ENCODE measurements at places on chromosomes 2 and 18.

GRCh38 chr2:29844713-29845326 is 76.6 kb downstream of the ALK start:
- DNase-seq, result no peak

- DNase-seq, result peak; percentile 83
Measured at GRCh38 chr2:113282747-113283533, 4.2 kb upstream of the PAX8 start.

GRCh38 chr2:143828763-143829537 is 691.0 kb downstream of the ZEB2 start:
- DNase-seq, result no peak

DNA sequence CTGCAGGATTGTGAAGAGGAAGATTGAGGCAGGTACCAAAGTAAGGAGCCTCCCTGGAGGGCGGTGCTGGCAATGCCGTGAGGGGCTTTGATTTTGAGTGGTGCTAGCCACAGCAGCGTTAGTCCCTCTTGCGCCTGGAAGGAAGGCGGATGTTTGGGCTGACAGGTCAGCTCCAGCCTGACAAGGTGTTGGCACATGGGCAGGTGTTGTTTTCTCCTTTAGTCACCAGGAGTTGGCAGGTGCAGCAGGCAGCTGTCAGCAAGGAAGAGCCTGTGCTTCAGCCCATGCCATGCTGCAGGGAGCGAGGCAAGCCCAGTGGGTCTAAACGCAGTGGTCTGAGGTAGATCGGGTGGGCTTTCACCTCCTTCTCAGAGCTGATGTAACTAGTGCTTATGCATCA is 8.5 kb downstream of the SEC11C start:
- DNase-seq, result peak; percentile 77

DNA sequence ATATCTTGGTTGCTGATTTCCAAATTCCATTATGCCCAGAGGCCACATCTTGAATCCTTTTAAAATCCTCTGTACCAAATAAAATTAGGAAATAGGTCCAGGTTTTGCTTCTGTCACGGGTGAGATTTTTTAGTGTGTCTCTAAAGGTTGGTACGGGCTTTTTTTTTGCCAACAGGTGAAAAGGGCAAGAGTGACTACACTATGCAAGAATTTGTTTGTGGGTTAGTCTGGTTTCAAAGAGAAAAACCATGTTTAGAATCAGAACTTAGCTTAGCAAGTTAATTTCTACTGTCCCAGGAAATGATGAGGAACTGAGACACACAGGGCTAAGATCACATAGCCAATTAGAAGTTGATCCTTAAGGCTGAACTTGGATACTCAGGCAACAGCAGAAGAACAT is 41.7 kb downstream of the POLR1A start:
- no peak for DNase-seq

GRCh38 chr2:105104208-105104731 is 66.4 kb downstream of the MRPS9 start:
- no peak for DNase-seq

DNA sequence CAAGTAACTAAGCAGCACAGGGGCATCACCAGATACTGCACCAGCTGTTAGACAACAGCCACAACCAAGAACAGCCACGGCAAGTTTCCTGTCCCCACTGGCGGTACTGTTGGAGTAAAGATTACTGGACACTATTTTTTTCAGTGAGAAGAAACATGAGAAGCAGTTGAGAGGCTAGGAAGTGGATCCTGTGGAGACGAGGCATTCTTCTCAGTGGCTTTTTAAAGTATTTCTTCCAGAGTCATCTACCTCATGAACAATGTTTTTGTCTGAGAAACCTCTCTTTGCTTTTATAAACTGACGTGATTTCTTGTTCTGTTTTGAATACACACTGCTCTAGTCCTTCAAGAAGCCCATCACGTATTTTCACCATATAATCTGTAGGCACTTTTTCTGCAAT is 18.8 kb downstream of the TM4SF20 start:
- no peak for DNase-seq

DNA sequence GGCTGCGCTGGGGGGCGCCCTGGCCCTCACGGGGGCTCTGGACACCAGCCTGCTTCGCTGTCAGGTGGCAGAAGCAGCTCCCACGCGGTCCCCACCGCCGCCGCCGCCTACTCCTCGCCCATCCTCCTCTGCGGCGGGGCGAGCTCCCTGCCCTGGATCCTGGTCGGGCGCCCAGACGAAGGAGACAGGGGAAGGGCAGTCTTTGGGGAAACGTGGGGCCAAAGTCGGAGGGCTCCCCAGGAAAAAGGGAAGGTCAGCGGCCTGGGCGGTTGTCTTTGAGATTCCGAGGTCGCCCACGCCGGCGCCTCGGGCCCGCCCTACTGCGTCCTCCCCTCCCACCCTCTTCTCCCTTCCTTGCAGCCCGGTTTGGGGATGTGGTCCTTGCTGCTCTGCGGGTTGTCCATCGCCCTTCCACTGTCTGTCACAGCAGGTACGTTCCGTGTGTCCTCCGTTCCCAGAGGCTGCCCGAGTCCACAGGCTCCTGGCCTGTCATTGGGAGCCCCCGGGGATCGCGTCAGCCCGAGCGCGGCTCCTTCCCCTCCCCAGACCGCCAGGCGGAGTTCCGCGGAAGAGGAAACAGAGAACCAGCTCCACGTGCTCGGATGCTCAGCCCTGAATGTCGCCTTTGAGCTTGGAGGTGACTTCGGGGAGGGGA is 800 bp downstream of the IL1RL2 start:
- peak; percentile 35 for DNase-seq

DNA sequence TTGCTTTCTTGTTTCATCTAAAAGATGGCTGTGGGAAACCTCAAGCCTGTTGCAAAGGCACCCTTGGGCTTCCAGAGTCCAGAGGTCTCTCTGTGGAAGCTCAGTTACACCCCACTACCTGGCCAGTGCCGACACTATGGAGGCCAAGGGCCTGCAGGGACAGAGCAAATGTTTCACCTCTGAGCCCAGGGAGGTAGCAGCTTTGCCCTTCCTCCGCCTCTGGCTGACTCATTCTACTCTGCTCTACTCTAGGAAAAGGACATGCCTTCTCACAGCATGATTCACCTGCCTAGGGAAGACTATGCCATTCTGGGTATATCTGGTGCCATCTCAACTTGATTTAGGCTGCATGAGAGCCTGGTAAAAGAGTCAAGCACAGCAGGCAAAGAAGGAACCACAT is 12.2 kb downstream of the MYOM1 start:
- no peak for DNase-seq

DNA sequence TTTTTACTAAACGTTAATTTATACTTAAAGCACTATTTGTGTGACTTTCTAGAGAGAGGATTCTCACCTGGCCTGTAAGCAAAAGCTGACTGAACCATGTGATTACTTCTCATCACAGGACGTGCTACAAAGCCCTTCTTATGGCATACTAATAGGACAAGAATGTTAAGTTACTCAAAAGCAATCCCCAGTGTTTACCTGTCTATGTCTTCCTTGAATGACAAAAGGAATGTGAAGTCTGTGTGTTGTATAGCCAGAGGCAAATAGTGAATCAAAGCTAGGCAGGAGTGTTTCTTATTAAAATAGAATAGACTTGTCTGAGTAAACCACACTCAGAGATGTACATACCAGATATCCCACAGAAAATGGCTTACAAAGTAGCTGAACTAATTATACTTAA is 1465.5 kb downstream of the SUCLG1 start:
- DNase-seq, result no peak

DNA sequence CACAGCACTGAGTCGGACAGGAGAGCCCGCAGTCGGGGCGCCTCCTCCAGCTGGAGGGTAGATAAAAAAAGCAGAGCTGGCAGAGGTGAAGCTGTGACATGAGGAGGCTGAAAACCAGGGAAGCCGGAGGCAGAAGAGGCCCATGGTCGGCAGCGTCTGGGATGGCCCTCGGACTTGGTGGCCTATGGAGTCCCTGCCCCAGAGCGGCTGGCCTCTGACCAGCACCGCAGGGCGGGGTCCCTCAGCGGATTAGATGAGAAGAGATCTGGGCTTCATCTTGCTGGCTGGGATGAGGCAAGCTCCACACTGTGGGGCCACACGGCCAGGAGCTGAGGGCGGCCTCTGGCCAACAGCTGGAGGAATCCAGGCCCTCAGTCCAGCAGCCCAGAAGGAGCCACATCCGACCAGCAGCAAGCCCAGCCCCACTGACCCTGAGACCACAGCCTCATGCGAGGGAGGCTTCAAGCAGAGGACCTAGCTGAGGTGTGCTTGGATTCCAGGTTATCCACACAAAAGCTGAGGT is 174.1 kb downstream of the EIPR1 start:
- DNase-seq, result no peak

DNA sequence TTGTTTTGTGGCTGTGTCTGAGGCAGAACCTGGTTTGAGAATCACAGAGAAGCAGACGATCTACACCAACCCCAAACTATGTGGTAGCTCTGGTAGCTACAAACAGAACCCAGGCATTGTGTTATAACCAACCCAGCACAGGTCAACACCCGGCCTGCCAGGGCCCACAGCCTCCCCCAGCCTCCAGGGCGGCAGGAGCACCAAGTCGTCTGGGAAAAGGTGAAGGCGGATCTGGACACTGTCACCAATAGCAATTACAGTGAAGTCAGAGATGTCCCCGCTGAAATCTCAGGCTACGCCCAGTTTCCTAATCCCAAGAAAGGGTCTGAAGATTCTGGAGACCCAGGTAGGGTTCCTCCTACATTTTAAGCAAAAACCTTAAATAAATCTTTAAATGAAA is 3.6 kb downstream of the HJURP start:
- DNase-seq, result no peak

GRCh38 chr2:207694811-207695281 is 16.6 kb upstream of the CCNYL1 start:
- DNase-seq, result no peak

DNA sequence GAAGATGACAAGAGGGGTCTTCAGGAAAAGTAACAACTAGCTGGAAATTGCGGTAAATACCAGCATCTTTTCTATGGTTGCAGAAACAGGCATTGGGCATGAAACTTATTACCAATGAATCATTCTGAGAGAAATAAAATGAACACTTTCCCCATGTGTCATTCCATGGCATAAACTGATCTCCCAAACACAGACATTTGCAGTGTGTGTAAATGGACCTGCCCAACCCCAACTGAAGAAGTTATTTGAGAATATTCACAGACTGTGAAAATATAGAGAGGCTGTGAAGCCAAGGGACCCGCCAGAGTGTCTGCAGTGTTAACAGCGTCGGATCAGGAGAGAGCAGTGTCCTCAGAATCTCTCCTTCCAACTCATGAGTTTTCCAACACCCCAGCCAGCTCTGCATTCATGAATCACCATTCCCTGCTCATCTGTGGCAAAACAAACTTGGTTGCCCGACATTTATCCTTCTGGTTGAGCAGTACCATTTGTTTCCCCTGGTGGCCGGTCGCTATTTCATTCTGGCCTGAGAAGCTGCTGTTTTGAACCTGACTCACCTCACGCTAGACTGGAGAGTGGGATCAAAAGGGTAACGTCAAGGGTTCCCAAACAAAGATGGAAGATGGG is 238.4 kb downstream of the PID1 start:
- DNase-seq, result no peak

DNA sequence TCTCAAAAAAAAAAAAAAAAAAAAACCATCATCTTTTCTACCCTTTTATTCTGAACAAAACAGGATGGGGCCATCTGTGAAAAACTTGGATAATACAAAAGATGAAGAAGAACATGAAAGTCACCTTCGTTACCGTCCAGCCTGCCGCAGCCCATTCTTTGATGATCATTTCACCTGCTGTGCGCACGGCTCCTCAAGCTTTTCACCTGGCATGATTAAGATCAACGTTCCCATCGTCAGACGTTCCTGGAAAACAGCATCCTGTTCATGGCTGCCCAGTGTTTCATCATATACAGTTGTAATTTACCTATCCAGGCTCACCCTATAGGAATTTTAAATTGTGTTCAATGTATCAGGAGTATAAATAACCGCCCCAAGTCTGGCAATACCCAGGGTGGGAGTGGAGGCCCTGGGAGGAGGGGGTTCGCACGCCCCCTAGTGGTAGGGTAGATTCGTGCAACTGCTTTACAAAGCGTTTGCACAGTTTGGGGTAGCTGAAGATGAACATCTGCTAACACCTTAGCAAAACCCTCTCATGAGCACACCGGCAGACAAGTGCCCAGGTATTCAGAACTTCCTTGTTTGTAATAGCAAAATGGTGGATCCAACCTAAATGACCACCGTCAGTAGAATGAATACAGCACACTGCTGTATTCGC is 49.0 kb upstream of the GLI2 start:
- no peak for DNase-seq

- DNase-seq, result no peak
Measured at GRCh38 chr2:200862532-200863000, 1.9 kb downstream of the CLK1 start.

- no peak for DNase-seq
Measured at GRCh38 chr2:111535404-111535803, 348.6 kb downstream of the ANAPC1 start.

DNA sequence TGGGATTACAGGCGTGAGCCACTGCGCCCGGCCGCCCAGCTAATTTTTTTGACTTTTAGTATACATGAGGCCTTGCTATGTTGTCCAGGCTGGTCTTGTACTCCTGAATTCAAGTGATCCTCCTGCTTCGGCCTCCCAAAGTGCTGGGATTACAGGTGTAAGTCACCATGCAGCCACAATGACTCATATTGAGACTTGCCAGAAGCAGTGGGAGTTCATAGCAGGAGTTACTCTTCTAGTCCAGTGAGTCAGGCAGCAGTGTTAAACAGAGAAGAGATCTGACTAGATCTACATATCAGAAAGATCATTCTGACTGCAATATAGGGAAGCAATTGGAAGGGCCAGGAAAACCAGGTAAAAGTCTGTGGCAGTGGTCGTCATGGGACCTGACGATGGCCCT is 1.5 kb upstream of the FLACC1 start:
- no peak for DNase-seq

- DNase-seq, result no peak
Measured at GRCh38 chr2:68368654-68369336, 3.7 kb downstream of the PLEK start.

GRCh38 chr2:207885010-207885409 is 115.3 kb upstream of the FZD5 start:
- no peak for DNase-seq

DNA sequence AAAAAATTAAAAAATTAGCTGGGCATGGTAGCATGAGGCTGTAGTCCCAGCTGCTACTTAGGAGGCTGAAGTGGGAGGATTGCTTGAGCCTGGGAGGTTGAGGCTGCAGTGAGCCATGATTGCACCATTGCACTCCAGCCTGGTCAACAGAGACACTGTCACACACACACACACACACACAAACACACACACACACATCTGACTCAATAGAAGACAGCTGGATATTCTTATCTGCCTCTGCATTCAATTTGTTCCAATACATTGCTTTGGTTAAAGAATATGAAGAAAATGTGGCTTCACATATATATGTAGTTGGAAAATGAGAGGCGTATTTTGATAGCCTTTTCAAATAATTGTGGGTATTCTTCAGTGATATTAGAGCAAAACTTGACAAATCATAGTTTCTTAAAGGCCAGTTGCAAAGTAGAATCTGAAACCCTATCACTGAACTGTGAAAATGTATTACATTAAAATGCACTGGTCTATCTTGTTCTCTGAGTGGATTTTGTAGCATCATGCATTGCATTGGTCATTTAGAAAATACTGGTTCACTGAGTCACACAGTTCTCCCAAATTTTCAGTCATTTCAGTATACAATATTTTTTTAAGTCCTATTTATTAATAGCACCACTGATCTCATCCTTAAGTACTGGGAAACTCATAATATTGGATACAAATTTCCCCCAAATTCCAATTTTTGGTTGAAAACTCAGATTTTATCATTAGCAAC is 140.9 kb downstream of the MCFD2 start:
- DNase-seq, result no peak

- DNase-seq, result no peak
Measured at GRCh38 chr2:64784168-64785061, 130.7 kb upstream of the SERTAD2 start.

Measured in body of pancreas (tissue), 4 donors.